Suppressor macrophage treated with lipopolysaccharide for 4 hours (primary cell): ENCODE measurements at places on chromosomes 3 and 15.

- no peak for DNase-seq
Observed at GRCh38 chr15:90915216-90915807, 12.2 kb downstream of the MAN2A2 start.

GRCh38 chr3:195757438-195757770, 36.6 kb downstream of the MUC20 start:
- DNase-seq = no peak

GRCh38 chr3:153752405-153753027, 368.7 kb upstream of the ARHGEF26 start:
- no peak for DNase-seq

GRCh38 chr3:149529099-149529498, 54.6 kb downstream of the TM4SF4 start:
- DNase-seq = no peak

DNA sequence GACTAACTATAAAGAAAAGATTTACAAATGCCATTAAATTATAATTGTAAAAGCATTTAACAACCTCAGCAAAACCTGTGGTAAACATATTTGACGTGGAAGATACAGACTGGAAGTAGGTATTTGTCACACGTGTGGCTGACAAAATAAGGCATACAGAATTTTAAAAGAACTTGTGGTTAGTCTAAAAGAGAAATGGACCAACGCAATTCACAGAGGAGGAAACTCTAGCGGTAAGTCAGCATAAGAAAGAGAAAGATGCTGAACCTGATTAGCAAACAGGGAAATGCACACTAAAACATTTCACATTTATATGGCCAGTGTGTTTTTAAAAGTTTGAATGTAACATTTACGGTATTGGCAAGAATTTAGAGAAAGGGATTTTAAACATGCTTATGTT, 35.3 kb downstream of the KCNH8 start:
- DNase-seq = no peak

DNA sequence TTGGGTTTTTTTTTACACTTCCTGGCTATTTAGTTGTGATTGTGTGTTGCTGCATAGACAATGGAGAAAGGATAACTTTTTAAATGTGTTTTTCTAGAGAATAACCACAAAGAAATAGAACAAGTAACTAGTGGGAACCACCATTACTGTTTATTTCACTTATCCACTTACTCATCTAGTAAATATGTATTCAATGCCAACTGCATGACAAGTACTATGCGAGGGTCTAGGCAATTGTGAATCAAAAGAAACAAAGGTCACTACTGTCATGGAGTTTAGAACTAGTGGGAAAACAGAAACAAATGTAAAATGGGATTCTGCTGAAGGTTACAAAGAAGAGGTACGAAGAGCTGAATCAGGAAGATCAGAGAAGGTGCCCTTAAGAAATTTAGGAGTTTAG, 600.9 kb upstream of the ROBO2 start:
- DNase-seq = no peak

GRCh38 chr3:152865668-152866245, 30.8 kb downstream of the P2RY1 start:
- peak; percentile 91 for DNase-seq

DNA sequence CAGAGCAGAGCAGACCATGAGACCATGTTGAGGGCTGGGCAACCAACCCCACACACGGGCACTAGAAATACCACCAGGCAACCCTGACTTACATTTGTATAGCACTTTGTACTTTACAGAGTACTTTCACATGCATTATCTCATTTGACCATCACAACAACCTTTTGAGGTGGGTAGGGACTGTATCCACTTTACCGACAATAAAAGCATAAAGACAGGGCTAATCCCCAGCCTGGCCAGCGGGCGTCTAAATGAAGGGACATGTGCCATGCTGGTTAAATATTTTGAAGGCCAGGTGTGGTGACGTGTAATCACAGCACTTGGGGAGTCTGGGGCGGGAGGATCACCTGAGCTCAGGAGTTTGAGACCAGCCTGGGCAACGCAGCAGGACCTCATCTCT, 23.6 kb downstream of the RASGRP1 start:
- DNase-seq = no peak

- peak; percentile 63 for DNase-seq
Observed at GRCh38 chr3:77038468-77038929, 1.4 kb upstream of the ROBO2 start.

DNA sequence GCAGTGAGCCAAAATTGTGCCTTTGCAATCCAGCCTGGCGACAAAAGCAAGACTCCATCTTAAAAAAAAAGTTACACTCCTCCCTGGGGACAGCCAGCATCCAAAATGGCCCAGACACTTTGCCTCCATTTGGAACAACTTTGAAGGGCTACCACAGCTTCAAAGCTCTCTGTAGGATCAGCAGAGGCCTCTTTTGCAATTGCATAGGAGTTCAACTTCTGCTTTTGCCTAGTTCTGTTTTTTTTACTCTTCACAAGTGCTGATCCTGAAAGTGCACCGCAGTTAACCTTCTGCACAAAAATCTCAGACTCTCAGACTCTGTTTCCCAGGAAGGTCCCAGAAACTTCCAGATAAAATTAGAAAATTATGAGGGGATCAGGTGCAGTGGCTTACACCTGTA, 25.2 kb upstream of the SLC4A7 start:
- DNase-seq = peak; percentile 75

DNA sequence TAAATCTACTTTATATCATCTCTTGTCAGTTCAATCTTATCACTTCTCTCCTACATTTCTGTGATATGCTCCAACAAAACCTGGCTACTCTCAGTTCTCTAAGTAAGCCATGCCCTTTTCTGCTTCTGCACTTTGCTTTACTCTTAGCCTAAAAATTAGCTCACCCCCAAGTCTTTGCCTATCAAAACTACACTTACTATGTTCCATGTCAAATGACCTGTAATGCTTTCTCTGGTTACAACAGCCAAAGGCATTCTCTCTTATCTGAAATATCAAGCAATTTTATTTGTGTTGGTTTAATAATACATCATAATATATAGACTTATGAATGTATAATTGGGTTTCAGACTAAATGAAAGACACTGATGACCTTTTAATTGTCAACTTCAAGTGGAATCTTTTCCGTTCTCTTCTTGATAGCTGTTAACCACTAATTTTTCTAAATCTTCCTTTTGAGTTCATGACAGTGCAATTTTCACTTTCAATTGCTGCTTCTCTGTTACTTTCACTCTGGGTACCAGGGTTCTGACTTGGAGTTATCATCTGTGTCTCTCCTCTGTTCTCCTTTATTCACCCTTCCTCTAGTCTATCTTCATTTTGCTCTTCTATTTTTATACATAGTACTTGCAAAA, 619.0 kb upstream of the GOLIM4 start:
- DNase-seq = peak; percentile 6

GRCh38 chr15:62639432-62639831, 403.1 kb upstream of the TPM1 start:
- DNase-seq = no peak

DNA sequence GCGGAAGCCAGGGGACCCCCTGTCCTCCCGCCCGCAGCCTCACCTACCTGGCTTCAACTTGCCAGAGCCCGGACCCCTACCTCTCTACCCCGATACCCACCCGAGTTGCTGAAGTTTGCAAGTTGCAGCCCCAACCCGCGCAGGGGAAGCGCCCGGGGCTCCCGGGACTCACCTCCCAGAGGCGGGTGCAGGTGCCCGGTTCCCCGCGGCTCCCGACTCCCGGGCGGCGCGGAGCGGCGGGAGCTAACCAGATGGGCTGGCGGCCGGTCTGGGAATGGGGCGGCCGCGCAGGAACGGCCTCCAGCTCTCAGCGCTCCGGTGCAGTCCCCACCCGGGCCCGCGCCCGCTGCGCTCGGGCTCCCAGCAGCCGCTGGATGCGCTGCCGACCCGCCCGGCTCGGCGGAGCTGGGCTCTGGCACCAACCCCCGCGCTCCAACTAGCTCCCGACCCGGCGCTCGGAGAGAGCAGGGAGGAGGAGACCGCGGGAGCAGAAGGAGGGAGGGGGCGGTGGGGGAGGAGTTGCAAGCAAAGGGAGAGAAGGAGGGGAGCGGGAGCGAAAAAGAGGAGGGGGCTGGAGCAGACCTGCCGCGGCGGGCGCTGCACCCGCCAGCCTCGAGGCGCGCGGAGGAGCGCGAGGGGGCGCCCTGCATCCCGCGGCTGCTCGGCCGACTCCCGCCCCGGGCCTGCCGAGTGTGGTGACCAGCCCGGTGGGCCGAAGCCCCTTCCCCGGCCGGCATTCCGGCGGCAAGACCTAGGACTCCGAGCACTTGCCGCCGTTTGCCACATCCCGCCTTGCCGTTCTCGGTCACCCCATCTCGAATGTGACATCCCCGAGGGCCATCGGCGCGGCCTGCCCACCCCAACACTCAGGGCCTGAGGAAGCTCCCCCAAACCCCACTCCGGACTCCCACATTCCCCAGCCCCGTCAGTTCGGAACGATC, at the start of gene SEMA5B:
Gene SEMA5B (minus strand): TSS at position 472 of the 941 bp plus-strand sequence. CDS start 66,500 bp downstream, outside the sequence.
- DNase-seq = peak; percentile 23

DNA sequence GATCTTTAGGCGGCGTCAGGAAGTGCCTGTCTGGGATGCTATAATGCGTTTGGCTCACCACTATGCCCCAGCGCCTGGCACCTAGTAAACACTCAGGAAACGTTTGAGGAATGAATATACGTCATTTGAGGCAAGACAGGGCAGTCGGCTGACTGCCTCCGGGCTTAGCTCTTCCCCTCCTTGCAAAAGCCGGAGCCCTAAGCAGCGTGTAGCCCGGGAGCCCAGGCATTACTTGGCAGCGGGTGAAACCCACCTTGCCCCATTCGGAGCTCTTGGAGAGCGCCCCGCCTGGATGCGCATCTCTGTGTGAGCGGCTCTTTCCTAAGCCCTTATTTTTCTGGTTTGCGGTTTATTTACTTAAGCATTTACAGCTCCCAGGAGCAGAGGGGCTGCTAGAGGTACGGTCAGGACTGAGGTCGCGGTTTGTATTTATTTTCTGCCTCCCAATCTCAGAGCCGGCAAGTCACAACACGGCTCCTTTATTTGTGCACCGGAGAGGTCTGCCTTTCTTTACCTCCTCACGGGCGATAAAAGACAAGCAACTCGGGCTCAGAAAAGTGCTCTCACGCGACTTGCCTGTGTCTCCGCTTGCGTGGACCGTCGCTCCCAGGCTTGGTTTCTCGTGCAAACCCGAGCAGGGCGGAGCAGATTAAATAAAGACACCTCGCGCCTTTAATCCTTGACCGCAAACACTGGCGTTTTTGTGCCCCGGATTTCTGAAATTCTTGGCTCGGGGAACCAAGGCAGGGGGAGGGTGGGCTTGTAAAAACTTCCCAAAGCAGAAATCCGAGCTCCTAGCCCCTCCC, 737 bp upstream of the ITPR1 start:
- DNase-seq = peak; percentile 74

- DNase-seq = peak; percentile 84
Observed at GRCh38 chr15:84748274-84749110, at the start of gene ZNF592. Gene ZNF592 (plus strand): TSS chr15:84748592. CDS start chr15:84782676, 34,084 bp downstream.

- no peak for DNase-seq
Observed at GRCh38 chr3:29534006-29534405, 253.1 kb downstream of the RBMS3 start.

DNA sequence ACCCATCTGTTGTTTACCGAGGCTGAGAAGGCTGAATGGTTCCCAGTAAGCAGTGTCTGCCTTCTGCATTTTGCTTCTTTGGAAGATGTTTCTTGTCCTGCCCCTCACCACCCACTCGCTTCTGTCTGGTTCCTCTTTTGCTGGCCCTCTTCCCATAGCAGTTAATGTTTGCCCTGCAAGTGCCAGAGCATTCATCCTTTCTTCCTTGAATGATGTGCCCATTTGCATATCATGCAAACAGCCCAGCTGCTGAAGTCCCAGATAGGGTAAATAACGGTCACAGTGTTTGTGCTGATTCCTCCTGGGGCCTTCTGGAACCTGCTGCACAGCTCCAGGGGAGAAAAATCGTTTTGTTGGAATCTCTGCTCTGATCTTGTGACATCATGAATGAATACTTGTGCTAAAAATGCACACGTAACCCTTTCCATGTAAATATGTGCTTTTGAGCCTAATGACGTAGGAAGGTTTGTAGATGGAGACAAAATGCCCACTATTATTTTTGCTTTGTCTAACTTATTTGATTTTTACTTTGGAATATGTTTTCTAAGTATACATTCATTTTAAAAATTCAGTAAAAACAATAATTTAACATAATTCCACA, 381.0 kb downstream of the SOX2 start:
- DNase-seq = peak; percentile 11

GRCh38 chr3:55089211-55089610, 161.4 kb upstream of the LRTM1 start:
- no peak for DNase-seq

DNA sequence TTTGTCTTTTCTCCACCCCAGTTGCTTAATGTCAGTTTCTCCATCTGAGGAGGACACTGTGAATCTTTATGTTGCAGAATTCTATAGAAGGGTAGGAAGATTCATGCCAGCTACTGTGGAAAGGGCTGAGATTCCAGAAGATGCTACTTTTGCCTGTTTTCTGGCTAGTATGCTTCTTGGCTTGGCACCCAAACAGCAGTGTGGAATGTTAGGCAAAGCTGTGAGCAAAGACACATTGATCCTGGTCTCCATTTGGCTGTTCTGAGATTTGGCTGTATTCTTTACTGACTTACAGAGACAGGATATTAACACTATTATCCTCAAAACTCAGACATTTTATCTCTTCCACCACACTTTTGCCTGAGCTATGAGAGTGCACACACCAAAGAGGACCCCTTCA, 39.3 kb downstream of the PDHB start:
- DNase-seq = no peak

DNA sequence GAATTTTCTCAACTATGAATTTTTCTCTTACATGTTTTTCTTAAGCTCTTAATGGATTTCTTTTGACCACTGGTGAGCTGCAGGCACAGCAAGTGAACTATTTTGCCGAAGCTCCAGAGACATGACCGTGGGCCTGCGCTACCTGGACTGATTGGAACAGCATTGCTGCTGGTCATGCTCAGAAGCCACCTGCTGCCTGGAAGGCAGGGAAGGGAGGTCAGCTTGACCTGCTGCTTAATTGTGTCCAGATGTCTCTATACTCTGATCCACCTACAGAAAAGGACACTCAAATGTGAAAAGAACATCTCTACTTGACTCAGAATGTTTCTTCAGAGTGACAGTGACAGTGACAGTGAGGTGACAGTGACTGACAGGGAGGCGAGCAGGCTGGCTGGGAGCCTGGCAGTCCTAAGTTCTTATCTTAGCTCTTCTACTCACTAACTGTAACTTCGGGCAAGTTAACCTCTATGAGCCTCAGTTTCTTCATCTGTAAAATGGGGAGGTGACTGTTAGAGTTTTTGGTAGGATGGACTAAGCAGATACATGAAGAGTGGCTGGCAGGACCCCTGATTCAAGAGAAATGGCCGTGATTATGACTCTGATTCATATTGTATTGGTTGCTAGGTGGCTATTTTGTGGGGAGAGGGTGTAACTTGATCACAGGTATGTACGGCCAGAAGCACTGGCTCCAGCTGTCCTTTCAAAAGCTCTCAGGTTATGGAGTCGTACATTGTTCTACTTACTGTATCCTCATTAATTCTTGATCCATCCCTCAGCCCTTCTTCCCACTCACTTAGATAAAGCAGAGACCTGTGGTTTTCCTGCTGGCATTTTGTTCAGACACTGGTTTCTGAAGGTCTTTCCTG, 54.8 kb upstream of the DLG1 start:
- DNase-seq = no peak
